ENCODE measurements at places on chromosomes 5 and 9.
A peak's percentile ranks its signal among the peaks of the same experiment; 100 is the strongest.

- no peak for DNase-seq
Measured at GRCh38 chr5:151949701-151950308, 25.2 kb upstream of the GLRA1 start.

- no peak for DNase-seq
Measured at GRCh38 chr5:4258170-4258569, 662.5 kb downstream of the IRX1 start.

DNA sequence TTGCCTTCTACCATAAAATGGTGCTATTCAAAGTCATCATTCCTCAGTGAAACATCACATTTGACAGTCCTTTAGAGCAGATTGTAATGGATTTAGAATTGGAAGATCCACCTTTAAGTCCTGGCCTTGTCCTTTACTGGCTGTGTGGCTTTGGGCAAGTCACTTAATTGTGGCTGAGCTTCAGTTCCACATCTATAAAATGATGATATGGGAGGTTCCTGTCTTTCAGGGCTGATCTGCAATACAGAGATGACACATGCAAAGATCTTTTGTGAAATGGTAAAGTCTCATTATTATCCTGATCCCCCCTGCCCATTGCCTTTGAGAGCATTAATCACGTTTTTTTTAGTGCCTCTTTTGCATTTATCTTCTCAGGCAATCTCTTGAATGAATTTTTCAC, 58.2 kb downstream of the ZFAND5 start:
- no peak for DNase-seq

GRCh38 chr5:138336952-138337684, 948 bp upstream of the FAM53C start:
- DNase-seq, result no peak

GRCh38 chr5:127355337-127355736, 64.7 kb downstream of the MEGF10 start:
- DNase-seq, result no peak

GRCh38 chr9:131478421-131478868, 24.3 kb upstream of the POMT1 start:
- DNase-seq, result peak; percentile 57

GRCh38 chr9:86485359-86485758, 131.1 kb upstream of the TUT7 start:
- no peak for DNase-seq

DNA sequence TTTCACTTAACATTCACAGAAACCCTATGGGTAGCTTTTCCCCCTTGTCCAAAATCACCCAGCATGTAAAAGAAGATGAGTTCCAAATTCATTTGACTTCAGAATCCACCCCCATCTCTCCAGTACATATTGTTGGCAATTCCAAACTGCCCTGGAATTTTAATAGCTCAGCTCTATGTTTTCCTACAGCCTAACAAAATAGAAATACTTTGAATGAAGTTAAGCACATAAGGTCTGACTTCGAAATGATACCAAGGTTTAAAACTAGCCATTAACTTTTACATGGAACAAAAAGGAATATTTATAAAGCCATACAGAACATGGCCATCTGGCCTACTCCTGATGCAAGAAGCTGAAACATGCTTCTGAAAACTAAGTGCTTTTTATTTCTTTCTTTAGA, 634.3 kb downstream of the PDE4D start:
- DNase-seq, result no peak

GRCh38 chr5:132830436-132831094, at the start of gene SHROOM1:
TSS of gene SHROOM1 (minus strand) at chr5:132830647. CDS start at chr5:132826140, 4,507 bp downstream.
- no peak for DNase-seq

DNA sequence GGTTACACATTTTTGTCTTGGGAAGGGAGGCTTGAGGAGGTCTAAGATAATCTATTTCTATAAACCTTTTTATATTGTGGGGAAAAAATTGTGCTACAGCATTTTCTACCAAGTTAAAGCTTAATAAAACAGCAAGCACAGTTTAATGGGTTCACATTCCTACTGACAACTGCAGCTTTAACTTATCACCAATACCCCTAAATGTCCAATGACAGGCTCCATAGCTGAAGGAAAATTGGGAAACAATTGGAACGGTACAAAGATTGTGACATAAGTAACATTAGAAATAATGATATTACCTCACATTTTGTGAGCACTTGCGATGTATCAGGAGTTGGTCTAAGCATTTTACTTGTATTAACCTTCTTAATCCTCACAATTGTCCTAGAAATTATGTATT, 79.5 kb upstream of the HAPLN1 start:
- DNase-seq, result no peak

- DNase-seq, result no peak
Measured at GRCh38 chr5:42429694-42430093, 6.5 kb downstream of the GHR start.

- DNase-seq, result no peak
Measured at GRCh38 chr9:128244837-128245231, 31.0 kb downstream of the GOLGA2 start.

DNA sequence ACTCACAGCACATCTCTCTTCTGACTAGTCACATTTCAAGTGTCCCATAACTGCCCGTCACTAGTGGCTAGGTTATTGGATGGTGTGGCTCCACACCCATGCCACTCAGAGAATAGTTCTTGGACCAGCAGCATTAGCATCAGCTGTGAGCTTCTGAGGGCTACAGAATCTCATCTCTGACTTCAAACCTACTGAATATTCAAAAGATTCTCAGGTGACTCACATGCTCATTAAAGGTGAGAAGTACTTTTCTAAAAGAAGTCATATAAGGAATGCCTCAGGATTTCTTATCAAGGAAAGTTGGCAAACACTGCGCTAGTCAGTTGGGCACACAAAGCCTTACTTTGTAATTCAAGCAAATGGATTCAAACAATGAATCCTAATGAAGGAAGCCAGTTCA, 305.0 kb upstream of the CDH12 start:
- no peak for DNase-seq

DNA sequence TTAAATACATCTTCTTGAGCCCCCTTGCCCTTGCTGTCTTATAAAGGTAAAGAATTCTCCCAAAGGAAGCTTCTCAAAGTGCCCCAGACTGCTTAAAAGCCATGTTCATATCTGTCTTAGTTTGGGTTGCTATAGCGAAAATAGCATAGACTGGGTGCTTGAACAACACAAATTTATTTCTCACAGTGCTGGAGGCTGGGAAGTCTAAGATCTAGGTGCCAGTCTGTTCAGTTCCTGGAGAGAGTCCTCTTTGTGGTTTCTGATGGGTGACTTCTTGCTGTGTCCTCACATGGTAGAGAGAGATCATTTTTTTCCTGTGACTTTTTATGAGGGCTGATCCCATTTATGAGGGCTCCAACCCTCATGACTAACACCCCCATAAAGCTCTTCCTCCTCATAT, 486.7 kb upstream of the ADAMTS16 start:
- DNase-seq, result no peak

- DNase-seq, result no peak
Measured at GRCh38 chr9:136152543-136152866, 33.8 kb upstream of the TMEM250 start.

DNA sequence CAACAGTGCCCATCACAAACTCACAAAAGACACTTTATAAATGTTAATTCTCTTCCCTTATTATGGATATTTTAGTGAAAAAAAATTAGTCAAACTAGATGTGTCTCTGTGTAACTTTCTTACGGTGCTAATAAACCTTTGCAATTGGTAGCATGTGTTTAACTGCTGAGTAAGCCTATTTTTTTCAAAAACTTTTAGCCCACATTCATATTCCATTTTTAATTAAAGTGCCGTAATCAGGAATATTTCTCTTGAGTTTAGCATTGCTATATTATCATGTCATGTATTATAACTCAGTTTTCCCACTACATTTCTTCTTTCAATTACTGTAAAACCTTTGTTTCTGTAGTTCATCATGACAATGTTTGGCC, 51.4 kb downstream of the FYB1 start:
- DNase-seq, result no peak

- no peak for DNase-seq
Measured at GRCh38 chr9:128972956-128973355, 25.5 kb downstream of the NUP188 start.

DNA sequence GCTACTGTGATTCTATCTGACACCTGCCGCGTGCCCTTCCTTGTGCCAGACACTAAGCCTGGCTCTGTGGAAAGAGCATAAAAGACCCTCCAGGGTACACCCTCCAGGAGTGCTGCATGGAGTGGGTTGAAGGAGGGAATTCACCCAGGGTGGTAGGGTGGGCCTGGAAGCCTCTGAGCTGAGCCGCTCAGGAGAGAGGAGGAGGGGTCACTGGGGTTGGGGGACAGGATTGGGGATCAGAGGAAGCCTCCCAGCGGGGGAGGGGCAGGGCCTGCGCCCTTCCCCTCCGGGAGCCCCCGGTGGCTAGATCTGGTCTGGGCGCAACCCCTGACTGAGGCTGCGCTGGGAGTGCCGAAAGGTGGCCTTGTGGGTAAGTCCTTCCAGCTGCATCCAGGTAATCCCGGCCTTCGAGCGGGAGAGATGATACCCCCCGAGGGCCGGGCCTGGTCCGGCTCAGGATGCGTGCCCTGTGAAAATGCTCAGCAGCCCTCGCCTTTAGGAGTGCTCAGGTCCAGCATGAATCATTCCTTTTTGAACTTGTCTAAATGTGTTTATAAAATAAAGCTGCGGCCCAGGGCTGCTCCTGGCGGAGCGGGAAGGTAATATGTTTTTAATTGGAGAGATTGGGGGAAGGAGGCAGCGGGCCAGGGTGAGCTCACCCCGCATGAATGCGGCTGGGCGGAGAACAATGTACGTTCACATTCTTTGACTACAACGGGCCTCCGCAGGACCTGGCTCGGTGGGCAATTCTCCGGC, 118.1 kb upstream of the SMIM23 start:
- DNase-seq, result no peak

DNA sequence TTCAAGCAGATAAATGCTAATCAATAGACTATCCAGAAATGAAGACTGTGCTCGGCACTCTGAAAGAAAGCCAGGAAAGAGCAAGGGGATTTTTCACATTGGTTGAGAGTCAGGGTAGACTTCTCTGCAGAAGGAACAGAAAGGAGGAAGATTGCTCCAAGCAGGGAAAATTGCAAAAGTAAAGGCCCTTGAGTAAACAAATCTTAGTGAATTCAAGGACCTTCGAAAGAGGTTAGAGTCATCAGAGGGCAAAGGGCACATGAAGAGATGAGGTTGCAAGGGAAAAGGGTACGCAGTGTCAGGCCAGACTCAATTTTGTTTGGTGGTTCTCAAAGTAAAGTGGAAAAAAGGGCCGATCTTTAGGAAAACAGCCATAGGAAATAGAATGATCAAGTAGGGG, 157.6 kb upstream of the RAI14 start:
- no peak for DNase-seq

GRCh38 chr5:143156086-143156485, 247.4 kb downstream of the NR3C1 start:
- no peak for DNase-seq

GRCh38 chr9:35690294-35690613, 529 bp upstream of the TPM2 start:
- DNase-seq, result no peak

DNA sequence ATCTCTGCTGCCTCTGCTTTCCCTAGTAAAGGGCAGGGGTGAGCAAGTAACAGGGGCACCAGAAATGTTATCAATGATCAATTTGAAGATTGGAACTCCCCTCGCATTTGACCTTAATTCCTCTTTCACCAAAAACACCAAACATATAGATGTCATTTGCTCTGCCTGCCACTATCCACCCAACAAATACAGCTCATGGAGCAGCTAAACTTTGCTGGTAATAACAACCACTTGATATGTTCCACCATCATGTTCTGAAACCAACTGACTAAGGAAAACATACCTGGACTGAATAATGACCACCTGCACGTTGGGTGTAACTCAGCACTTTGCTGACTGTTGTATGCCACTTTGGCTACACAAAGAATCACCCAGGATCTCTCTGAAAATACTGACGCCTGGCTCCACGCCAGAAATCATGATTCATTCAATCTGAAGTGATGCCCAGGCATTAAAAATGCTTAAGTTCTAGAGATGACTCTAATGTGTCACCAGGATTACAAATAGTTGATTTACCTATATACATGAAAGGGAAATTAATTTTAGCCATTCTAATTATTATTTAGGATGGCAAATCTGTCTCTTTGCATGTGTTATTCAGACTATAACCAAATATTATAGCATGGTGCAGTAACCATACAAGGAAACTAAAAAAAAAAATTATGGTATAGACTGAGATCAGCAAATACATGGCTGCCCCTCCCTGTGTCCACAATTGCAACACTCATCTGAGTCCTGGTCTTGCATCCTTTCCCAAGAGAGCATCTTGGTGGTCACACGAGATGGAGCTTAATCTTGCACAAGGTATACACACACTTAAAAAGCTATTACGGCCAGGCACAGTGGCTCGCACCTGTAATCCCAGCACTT, 43.1 kb upstream of the TTC39B start:
- peak; percentile 7 for DNase-seq

DNA sequence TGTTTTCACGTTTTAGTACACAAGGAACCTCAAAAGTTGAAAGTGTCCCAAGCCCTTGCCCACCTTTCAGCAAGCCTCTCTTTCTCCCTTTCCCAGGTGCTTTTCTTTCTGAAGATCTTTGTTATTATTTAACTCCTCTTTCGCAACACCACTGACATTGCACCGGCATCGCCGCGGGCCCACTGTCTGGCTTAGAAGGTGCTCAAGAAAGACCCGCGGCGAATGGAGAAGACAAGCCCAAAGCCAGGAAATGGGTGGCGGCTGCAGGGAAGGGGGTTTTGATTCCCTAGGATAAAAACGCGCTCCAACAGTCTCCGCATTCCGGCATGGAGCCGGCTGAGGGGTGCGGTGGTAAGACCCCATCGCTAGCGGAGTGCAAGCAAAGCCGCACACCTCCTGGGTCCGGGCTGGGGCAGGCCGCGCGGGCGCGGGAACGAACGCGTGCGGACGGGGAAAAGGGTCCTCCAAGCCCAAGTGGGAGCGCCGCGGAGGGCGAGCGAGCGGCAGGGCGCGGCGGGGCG, 404 bp upstream of the AFAP1L1 start:
- no peak for DNase-seq

GRCh38 chr9:129685220-129685932, 19.9 kb downstream of the PRRX2 start:
- DNase-seq, result no peak

DNA sequence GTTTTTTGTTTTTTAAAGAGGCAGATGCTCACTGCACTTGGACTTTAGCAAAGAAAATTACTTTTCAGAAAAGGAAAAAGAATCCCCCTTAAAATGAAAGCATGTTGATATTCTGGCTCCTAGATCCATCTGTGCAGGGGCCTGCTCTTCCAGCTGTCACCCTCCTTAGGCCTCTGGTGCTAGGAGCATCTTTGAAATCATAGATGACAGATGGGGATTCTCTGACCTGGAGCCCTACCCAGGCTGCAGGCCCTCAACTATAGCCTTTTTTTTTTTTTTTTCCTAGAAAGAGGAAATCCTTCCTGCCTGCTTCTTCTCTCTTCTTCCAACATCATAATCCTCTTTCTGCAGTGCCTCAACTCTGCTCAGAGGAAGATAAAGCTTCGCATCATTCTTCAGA, 16.3 kb upstream of the DCP2 start:
- DNase-seq, result no peak

- no peak for DNase-seq
Measured at GRCh38 chr5:101012880-101013279, 109.8 kb upstream of the ST8SIA4 start.

- no peak for DNase-seq
Measured at GRCh38 chr9:137673886-137674285, 55.1 kb downstream of the EHMT1 start.
